ENCODE measurements at places on chromosomes 3 and 15.

GRCh38 chr3:46994801-46995731 lies 15.6 kb downstream of the NBEAL2 start:
- DNase-seq: no peak

GRCh38 chr3:12931273-12931905 lies 90.0 kb upstream of the RPL32 start:
- no peak for DNase-seq

DNA sequence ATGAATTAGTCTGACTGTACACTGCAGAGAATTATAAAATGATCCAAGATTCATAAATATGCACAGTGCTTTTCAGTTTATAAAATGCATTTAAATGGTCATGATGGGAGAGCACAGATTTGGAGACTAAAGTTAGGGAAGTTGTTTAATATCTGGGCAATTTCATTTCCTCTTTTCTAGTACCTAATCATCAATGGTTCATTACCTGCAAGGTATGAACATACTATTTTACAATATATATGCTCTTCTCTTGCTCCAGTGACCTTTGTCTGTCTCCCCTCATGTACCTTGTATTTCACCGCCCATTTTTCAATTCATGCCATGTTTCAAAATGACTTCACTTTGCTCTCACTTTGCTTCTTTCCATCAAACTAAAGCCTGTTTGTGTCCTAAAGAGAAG lies 114.5 kb downstream of the SUCNR1 start:
- no peak for DNase-seq

GRCh38 chr3:178435575-178435974 lies 100.7 kb upstream of the KCNMB2 start:
- no peak for DNase-seq

- DNase-seq: no peak
These were observed 41.3 kb upstream of the FSTL1 start for GRCh38 chr3:120492103-120492502.

DNA sequence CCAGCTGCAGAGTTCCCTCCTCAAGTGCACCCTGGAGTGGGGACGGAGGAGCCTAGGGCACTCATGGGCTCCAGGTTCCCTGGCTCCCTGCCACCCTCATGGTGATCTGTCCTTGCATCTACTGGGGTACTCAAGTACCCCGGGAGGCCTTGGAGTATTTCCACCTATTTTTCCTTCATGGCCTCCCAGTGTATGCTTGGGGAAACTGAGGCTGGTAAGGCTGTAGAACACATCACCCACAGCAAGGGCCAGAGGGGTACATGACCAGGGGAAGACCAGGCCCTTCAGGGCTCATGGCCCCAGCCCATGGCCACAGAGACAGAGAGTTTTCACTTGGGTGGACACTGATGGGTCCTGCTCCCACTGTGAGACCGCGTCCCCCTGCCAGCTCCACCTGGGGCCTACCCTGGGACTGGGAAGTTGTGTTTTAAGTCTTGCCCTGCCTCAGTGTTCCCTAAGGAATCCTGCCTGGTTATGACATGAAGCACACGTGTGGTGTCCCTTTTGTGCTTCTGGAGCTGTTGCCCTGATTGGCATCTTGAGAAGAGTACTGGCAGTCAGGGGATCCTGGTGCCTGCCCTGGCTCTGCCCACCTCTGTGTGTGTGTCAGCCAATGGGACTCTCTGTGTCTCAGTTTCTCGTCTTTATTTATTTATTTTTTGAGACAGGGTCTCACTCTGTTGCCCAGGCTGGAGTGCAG lies 132.8 kb downstream of the TJP1 start:
- no peak for DNase-seq

GRCh38 chr3:5616873-5617272 lies 429.4 kb downstream of the EDEM1 start:
- no peak for DNase-seq

- no peak for DNase-seq
These were observed 22.9 kb downstream of the CHDH start for GRCh38 chr3:53823026-53823955.

DNA sequence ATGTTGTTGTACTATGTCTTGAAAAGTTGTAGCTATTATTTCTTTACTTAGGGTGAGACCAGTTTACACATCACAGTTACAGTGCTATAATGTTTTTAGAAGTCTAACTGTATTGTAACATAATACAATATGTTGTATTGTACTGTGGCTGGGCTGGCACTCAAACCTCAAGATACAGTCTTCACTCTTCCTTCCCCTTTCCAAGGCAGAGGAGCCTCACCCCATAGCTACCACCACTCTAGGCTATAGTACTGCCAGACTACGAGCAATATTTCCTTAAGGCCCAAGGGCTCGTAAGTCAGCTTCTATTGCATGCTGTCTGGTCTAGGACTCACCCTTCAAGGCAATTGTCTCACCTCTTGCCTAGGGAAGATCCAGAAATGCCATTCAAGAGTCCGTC lies 597.7 kb downstream of the OTOL1 start:
- no peak for DNase-seq

- no peak for DNase-seq
These were observed 8.8 kb downstream of the OIP5 start for GRCh38 chr15:41323611-41324010.

GRCh38 chr15:27512281-27513001 lies 541.5 kb downstream of the GABRG3 start:
- no peak for DNase-seq

DNA sequence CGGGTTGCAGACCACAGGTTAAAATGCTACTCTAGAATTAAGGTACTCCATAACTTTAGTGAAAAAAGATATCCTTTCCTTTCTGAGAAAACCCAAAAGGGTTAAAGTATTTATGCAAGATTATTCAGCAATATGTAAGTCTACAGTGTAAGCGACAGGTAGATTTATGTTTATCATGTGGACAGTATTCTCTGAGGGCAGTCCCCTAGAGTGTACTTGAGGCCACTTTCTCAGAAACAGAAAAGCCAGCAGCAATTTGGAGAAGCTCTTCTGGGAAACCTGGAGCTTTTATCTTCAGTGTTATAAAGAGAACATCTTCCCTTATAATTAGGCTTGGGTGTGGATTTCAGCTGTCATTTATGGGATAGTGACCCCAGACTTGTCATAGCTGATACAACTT lies 8.9 kb downstream of the ST3GAL6 start:
- no peak for DNase-seq

DNA sequence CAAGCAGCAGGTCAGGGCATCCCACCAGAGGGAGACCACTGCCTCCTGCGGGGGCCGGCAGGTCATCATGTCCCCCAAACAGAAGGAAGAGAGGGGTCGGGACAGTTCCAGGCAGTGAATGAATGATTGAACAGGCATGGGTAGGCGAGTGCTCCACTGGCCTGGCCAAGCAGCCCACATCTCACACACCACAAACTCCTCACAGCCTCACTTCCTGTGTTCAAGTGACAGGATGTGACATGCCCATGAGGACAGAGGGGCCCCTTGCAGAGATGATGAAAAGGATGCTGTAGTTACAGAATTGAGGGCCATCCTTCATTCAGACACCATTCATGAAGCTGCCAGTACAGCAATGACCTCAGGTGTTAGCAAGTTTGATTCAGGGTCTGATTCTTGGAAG lies 3.7 kb downstream of the IQSEC1 start:
- no peak for DNase-seq

DNA sequence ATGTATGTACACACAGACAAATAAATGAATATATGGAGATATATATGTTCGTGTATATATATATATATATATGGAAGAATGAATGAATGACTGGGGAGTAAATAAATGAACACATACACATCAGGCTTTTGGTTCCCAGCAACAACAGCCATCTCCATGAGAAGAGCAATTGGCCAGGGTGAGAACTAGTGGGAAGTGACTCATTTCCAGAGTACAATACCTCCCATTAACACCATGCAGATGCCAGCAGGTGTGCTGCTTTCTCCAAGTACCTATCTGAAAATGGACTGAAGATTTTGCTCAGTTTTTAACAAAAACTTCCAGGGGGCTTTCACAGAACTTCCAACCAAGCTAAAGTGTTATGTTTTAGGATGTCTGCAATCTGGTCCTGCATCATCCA lies 179.8 kb upstream of the SLC2A2 start:
- DNase-seq: no peak

- no peak for DNase-seq
These were observed 116.7 kb downstream of the ARRDC4 start for GRCh38 chr15:98077186-98077585.

GRCh38 chr15:44729408-44730127 lies 6.8 kb upstream of the TRIM69 start:
- peak; percentile 46 for DNase-seq

DNA sequence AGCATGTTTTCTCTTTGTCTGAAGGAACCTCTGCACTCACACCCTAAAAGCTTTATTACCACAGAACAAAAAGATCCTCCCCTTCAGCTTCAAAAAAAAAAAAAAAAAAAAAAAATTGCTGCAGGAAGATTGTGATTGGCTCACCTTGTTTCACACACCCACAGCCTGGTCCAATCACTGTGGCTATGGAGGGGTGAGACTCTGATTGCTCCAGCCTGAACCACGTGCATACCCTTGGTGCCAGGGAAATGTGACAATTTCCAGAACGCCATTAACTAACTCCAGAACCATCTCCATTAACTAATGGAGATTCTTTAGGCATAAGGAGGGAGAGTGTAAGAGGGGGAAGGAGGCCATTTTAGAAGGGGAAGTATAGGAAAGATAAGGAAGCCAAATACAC lies 106.5 kb upstream of the CRBN start:
- no peak for DNase-seq

DNA sequence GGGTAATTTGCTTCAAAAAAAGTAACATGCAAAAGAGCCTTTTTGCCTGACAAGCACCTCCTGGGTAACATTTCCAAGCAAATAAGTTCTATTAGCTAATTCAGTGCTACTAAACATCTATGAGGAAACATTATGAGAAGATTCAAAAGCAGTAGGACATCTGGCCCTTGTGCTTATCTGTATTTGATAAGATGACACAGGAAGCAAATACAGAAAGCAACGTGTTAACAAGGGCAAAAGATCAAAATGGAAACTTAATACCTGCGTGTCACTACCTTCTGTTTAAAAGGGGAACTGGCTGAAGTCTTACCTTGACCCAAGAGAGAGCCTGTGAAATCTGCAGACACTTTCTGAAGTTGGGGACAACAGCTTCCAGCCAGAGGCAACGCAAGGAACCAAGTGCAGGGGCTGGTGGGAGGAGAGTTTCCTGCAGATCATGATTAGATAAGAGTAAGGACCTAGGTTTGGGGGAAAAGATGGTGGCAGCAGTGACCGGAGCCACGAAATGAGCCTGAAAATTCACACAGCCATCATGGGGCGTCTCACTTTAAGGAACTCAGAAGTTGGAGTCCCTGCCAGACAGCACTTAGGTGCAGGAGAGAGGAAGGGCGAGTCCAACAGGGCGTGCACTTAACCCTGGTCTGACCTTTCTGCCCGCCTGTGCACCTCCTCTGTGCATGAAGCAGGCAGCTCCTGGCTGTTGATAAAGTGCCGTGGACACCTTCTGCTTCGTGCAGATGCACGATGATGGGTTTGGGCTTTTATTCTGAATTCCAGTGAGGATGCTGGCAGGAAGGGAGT lies 153.6 kb upstream of the BHLHE40 start:
- DNase-seq: no peak

DNA sequence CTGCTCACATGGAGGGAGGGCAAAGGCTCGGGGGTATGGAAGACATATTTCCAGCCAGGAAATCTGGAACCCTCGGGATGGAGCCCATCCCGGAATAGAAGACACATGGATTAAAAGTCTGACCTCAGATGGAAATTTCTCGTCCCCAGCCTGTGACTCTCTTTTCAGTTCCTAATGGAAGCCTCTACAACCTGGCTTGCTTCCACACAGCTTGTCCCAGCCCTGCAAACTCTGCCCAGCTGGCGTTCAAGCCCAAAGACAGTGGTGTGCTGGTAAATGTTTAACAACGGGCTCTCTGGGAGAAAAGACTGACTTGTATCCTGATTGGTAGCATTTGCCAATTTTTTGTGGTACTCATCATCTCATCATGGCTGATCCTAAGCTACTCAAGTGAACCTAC lies 35.6 kb upstream of the TLE3 start:
- DNase-seq: no peak

GRCh38 chr15:41331281-41331680 lies 1.1 kb downstream of the OIP5 start:
- DNase-seq: no peak

GRCh38 chr3:3064297-3064696 lies 45.9 kb downstream of the IL5RA start:
- peak; percentile 15 for DNase-seq

DNA sequence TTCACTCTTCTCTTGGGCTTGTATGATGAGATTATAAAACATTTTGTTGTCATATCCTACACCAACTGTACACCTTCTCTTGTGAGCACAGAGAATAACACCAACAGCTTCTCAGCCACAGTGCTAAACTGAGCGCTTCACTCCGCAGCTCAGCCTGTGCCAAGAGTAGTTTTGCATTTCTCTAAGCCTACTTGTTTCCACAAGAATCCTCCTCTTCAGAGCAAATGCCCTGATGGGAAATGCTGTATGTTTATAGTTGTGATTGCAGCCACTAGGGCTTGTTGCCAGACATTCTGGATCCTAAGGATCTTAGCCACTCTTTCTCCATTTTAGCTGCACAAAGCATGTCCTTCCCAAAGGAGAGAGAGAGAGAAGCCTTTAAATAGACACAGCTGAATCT lies 138.8 kb upstream of the PLXND1 start:
- DNase-seq: no peak

DNA sequence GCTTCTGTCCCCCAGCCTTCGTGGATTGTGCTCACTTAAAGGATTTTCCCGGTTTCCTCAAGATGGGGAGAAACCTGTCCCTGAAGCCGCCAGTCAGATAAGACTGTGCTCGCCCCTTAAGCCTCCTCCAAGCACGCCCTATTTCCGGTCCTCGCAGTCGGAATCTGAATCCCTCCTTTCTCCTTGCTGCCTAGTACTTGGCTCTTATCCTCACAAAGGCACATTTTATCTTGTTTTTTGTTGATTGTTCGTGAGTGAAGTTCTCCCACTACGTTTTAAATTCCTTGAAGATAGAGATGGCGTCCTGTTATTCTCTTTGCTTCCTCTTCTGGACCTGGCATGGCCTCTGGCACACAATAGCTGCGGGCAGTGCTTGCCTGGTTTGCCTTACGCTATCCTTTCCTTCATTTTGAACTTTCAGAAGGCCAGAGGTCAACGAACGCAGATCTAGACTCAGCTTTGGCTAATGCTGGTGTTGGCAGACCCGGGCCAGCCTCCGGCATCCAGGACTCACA lies 1.7 kb downstream of the CLDN11 start:
- DNase-seq: no peak

DNA sequence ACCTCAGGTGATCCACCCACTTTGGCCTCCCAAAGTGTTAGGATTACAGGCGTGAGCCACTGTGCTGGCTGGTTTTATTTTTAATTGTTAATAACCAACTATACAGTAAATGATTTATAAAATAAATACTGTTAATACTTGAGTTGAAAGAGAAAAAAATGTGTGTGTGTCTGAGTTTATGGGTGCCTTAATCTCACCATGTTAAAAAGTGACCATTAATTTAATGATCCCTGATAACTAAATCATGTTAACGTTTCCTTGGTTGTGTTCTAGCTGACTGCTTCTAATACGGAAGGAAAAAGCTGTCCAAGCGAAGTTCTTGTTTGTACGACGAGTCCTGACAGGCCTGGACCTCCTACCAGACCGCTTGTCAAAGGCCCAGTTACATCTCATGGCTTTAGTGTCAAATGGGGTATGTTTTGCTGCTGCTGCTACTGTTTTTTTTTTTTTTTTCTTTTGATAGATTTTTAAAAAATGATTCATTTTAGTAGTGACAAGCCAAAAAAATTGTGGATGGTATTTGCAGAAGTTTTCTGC lies 113.5 kb downstream of the GHSR start:
- DNase-seq: no peak
